CD8-positive, alpha-beta T cell (primary cell): ENCODE measurements at places on chromosomes 3 and 15.

DNA sequence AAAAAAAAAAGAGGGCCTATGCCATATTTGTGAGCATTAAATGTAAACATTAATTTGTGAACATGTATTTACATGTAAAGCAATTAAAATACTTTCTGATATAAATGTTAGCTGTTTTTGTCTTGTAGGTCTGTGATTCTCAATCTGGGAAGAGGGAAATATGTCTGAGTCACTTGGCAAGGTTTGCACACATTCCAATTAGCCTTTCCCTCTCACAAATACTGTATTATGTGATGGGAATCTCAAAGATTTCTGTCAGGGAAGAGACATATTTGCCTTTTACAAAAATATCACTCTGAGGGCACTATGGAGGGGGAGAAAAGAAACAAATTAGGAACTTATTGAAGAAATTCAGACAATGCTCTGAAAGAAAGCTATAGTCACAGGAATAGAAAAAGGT lies 483.6 kb downstream of the GBE1 start:
- no peak for DNase-seq

- no peak for DNase-seq
These were observed 9.5 kb upstream of the SLC6A6 start for GRCh38 chr3:14392803-14393319.

- no peak for DNase-seq
These were observed 77.2 kb upstream of the KCNMB2 start for GRCh38 chr3:178459038-178459410.

- DNase-seq: no peak
These were observed 553.1 kb downstream of the FHIT start for GRCh38 chr3:60698117-60698516.

DNA sequence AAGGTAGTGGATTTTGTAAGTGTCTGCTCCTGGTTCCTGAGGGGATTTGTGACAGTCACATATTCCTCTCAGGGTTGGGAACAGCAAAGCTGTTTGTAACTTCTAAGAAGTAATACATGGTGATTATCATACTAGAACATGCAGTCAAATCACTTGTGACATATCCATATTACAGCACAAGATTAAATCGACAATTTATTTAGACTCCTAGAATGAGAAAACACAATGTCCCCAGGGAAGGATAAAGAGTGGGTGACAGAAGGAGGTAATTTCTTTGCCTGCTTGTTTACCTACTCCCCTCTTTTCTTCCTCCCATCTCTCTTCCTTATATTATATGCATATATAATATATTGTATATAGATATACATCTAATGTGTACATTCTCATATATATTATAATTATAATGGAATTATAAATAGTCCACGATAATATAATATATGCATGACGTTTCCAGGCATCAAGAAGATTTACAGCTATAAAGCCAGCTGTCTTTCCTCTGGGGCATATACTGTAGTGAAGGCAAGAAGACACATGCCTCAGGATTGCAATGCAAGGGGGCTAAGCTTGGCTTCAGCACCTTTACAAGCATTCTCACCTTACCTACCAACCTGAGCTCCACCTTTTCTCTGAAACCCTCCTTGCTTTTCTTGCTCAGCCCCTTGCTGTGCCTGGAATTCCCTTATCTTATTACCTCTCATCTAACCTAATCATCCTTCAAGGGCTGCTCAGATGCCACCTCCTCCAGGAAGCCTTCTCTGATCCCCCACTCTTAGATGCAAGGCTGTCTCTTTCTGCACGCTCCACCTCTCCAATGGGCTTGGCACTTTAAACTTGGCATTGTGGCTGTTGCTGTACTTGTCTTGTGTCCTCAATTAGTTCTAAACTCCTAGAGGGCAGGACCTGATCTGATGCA lies 73.1 kb upstream of the PIAS1 start:
- DNase-seq: no peak

DNA sequence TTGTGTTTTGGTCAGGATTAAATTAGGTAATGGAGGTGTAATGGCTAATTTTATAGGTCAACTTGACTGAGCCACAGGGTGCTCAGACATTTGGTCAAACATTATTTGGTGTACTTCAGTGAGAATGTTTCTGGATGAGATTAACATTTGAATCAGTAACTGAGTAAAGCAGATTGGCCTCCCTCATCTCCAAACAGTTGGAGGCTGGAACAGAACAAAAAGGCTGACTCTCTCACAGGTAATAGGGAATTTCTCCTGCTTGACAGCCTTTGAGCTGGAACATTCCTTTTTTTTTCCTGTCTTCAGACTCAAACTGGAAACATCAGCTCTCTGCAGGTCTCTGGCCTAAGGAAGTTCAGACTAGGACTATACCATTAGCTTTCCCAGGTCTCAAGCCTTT lies 280.7 kb downstream of the ZBTB20 start:
- DNase-seq: no peak

DNA sequence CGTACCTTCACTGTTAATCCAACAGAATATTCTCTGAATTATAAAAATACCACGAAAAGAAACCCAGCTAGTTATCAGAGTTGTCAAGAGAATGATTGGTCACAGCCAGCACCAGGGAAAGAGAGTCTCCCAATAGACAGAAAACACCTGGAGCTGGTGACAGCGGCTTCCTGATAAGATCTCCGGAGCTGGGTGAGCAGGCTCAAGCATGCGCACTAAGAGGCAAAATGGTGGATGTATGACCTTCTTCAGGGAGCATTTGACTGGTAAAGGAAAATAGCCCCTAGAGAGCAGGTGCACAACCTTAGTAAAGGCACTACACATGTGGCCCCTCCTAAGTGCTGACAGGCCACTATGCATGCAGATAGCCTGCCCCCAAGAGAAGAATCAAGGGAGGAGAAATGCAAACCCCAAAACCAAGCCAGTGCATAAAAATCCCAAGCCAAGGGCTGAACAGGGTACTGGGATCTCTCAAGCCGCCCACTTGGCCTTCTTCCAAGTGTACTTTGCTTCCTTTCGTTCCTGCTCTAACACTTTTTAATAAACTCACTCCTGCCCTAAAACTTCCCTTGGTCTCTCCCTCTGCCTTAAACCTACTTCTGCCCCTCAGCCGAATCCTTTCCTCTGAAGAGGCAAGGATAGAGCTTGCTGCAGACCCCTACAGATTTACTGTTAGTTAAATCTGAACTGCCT lies 93.2 kb downstream of the UACA start:
- DNase-seq: no peak

- no peak for DNase-seq
These were observed 1087.1 kb upstream of the ALCAM start for GRCh38 chr3:104279617-104280016.

DNA sequence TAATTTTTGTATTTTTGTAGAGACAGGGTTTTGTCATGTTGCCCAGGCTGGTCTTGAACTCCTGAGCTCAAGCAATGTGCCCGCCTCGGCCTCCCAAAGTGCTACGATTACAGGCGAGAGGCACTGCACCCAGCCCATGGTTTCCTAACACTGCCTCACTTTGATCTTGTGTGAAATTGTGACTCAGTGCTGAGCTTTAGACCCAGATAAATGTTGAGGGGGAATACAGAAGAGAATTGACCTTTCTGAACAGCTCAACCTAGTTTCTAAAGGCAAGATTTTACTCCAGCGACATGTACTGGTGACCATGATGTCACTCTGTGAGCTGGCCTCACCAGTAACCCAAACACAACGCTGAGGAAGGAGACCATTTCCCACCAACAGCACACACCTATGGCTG lies 73.5 kb downstream of the ATP1B3 start:
- DNase-seq: no peak

GRCh38 chr3:16808393-16809107 lies 76.2 kb upstream of the PLCL2 start:
- no peak for DNase-seq

GRCh38 chr15:79897380-79897678 lies 515 bp upstream of the MTHFS start:
- DNase-seq: no peak

DNA sequence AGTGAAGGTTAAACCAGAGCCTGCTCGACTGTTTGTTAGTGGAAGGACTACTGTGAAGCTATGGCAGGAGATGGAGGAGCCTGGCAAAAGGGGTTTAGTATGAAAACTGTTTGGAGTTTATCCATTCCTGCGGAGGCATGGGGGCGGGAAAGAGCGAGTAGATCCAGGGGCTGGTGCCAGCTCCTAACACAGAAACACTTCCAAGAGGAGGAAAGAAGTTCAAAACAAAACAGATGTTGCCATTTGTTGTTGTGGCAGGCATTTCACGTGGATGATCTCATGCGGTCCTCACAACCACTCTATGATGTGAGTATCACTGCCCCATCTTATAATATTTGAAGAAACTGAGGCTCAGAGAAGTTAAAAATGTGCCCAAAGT lies 30.7 kb upstream of the KY start:
- DNase-seq: no peak

DNA sequence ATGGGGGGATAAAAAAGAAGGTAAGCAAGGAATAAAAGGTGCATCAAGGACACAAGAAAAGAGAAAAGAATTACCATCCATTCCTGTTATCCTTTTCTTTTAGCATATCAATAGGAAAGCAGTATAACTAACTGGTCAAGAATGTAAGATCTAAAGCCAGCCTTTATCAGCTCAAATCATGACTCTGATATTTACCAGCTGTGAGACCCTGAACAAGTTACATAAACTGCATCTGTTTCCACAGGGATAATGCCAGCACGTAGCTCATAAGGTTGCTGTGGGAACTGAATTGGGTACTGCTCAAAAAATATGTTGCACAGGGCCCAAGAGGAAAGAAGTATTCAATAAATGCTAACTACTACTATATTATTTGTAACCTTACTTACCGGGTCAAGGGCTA lies 1092.2 kb upstream of the CFAP20DC start:
- no peak for DNase-seq

DNA sequence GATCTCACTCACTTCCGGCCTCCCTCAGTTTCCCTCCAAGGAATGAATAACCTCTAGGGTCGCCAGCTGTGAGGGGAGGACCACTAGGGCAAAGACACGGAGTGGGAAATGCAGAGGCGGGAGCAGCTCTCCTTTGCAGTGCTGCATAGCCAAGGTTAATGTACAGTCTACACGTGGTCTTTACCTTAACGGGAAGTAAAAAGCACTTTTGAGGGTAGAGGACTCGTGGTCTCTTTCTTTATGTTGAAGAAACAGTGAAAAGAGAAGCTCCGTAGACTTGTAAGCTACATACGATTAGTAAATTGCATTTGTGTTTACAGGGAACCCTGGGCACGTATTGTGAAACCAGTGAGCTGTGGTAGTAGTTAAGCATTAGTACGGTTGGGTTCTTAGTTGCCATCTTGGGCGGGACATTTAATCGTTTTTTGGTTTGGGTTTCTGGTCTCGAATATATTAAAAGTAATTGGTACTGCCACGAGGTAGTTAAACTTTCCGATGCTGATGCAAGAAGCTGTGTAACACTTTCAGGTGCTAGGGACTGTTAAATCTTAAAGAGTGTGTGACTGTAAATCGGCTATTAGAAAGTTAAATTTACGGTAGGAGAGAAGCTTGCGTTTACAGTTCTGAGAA lies 828 bp downstream of the U2SURP start:
- peak; percentile 17 for DNase-seq

DNA sequence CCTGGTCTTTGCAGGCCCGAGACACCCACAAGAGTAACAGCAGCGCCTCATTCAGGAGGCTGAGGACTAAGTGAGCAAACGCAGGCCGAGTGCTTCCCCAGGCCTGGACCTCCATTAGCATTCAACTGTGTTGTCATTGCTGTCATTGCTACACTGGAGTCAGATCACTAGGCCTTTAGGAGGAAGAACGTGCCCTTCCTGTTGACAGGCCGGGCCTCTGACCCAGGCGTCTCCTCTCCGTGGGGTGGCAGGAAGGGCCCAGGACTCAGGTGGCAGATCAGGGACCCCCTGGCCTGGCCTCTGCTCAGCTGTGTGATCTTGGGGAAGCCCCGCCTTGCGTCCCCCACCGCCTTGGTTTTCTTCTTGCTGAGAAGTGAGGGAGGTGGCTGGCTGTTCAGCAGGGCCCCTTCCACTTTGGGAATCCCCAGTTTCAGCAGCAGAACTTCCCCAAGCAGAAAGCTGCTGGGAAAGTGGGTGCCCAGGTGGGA lies 19.1 kb downstream of the ZDHHC19 start:
- DNase-seq: peak; percentile 29
